GM10248 (cell line): ENCODE measurements at places on chromosomes 11 and 22.
A peak's percentile ranks its signal among the peaks of the same experiment; 100 is the strongest.

GRCh38 chr11:125554038-125554437, 15.2 kb upstream of the EI24 start:
- no peak for DNase-seq

DNA sequence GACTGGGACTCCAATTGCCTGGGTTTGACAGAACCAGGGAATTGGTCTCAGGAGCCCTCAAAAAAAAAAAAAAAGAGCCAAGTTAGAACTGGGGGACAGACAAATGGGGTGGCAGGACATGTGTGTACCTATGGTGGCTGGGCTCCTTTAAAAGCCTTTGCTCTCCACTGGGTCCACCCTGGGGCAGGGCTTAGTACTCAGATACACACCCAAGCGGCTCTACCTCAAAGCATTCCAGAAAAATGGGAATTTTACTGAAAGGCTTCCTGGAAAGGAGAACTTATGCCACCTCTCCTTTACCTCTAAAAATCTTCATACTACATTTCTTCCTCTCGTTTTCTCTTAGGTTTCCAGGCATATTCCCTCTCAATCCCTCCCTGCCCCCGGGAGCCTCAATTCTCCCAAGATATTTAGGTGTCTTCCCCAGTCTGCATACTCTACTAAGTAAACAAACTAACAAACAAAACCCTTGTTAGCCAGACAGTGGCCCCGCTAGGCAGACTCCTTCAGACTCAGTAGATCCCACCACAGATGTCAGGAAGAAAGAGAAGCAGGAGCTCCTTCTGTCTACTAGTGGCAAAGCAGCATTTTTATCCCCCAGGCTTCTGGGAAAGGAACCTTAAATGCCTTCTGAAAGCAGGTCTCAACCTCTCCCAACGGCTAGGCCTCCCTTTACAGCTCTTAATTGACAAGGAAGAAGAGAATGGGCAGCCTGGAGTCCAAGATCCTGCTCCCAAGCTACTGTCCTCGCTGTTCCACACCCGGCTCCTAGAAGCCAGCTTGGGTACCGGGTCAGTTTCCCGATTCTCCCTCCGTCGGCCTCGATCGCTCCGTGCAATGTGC, 653 bp downstream of the PCSK7 start:
- peak; percentile 34 for DNase-seq

DNA sequence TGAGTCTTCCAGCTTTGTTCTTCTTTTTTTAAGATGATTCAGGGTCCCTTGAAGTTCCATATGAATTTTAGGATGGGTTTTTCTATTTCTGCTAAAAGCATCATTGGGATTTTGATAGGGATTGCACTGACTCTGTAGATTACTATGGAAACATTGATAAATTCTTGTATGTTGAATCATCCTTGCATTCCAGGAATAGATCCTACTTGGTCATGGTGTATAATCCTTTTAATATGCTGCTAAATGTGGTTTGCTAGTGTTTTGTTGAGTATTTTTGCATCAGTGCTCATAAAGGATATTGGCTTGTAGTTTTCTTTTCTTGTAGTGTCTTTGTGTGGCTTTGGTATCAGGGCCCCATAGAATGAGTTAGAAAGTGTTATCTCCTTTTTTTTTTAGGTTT, 34.9 kb upstream of the PHOX2A start:
- DNase-seq = no peak

DNA sequence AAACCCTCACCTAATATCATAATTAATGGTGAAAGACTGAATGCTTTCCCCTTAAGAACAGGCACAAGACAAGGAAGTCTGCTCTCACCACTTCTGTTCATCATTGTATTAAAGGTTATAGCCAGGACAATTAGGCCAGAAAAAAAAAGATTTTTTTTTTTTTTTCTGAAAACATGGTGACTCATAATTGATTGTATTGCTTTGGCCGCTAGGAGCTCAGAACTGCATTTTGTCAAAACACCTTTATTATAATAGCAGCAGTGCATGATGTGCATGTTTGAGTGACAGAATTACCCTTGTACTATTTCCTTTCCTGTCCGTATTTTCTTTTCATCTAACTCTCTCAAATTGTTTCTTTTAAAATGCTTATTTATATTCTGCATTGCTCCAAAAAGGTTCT, 98.1 kb downstream of the RNF169 start:
- no peak for DNase-seq

- DNase-seq = no peak
These were observed 7.4 kb downstream of the SLN start for GRCh38 chr11:107704451-107704850.

- DNase-seq = no peak
These were observed 13.9 kb downstream of the HSD17B12 start for GRCh38 chr11:43694477-43694876.

DNA sequence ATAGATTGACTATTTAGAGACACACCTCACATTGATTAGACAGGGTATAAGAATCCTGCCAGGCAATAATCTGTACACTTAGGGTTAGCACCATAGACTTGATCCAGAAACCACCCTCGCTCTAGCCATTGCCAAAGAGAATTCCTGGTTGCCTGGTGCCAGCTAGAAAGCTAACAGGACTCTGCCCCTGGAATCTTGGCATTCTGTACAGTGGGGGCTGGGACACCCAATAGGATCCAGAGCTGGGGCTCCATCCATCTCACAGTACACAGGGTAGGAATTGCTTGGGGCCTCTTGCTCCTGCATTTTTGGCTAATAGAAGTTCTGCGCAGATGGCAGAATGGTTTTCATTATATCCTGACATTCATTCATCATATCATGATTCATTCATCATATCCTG, 3.0 kb upstream of the APLNR start:
- DNase-seq = no peak

DNA sequence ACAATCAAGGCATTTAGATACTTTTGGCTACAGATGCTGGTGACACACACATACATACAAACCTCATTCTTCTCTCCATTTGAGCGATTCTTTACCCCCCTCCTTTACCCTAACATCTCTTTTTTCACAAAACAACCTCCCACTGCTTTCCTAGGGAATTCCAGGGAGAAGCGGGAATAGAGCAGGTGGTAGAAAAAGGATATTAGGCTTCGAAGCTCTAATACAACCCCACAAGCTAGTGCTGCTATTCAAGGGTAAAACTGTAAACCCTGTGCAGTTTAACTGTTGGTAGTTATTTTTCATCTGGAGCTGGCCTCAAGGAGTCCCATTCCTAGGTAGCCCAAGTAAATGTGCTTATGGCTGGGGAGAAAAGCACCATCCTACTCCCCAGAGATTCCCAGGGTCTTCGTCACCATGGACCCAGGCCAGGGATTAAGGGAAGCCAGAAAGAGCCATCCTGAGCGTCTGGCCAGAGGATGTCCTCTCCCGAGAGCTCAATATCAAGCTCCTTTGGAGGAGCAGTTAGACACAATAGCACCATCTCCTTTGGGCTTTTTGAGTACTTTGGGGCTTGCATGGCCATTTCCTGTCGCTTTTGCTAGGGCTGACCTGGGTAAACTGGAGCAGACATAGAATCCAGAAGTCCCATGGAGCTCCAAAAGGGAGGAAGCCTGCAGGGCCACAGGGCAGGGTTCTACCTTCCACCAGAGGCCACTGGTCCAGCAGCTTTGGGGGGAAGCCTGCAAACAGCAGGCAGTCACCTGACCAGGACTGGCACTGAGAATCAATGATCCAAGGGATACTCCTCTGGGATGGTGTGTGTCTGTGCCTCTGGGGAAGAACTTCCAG, 3.1 kb downstream of the MAML2 start:
- no peak for DNase-seq

DNA sequence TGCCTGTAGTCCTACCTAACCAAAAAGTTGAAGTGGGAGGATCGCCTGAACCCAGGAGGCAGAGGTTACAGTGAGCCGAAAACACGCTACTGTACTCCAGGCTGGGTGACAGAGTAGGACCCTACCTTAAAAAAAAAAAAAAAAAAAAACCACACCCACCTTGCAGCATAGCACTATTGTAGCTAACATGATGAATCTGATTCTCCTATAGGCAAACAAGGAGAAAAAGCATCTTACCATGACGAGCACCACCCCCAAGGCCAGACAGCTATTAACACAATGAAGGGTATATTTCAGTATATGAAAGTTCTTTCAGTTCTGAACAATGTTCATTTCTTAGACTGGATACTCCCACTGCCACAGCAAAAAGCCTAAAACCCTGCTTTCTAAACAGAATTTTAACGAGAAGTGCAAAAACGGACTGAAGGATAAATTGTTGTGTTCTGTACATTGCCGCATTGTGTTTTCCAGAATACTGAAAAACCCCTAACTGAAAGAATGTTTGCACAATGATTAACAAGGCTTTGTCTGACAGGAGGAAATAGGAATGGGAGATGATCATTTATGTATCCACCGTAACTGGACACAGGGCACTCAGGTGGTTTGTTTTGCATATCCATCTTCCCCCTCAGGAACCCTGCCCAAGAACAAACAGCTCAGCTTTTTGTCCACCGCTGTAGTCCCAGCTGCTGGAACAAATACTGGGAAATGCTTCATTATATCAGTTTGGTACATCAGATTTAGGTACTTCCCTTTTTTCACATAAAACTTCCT, 8.9 kb downstream of the PISD start:
- DNase-seq = no peak

- no peak for DNase-seq
These were observed 45.2 kb downstream of the ARHGEF12 start for GRCh38 chr11:120381401-120381800.

- DNase-seq = peak; percentile 53
These were observed at the start of gene GNAZ for GRCh38 chr22:23070418-23071229. Gene GNAZ, plus strand, starts transcription at chr22:23070519. Its CDS starts 25,177 bp downstream, at chr22:23095696.

DNA sequence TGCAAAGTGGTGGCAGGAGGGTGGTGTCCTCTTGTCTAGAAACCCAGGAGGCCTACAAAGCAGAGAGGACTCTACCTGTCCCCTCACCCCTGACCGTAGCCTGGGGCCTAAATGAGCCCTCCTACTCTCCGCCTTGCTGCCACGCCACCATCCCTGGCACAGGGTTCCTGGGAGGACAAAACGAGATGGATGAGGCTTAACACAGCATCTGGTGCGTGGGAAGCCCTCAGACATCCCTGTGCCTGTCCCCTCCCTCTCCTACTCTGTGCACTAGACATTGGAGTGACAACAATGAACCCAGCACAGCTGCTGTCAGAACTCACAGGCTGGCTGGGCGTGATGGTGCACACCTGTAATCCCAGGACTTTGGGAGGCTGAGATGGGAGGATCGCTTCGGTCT, 36.4 kb upstream of the DKK3 start:
- no peak for DNase-seq

DNA sequence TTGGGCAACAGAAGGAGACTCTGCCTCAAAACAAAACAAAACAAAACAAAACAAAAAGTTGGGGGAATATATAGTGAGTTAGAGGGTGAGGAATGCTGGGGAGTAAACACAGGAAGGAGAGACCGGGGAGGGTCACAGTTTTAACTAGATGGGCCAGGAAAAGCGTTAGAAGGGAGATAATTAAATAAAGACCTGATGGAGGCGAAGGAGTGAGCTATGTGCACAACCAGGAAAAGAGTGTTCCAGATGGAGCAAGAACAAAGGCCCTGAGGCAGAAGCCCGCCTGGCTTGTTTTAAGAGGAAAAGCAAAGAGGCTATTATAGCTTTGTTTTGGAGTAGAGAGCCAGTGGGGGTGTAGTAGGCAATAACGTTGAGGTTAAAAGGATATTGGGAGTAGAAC, 4.8 kb upstream of the PLA2G6 start:
- no peak for DNase-seq

- DNase-seq = no peak
These were observed 8.2 kb downstream of the OMP start for GRCh38 chr11:77110836-77111235.

DNA sequence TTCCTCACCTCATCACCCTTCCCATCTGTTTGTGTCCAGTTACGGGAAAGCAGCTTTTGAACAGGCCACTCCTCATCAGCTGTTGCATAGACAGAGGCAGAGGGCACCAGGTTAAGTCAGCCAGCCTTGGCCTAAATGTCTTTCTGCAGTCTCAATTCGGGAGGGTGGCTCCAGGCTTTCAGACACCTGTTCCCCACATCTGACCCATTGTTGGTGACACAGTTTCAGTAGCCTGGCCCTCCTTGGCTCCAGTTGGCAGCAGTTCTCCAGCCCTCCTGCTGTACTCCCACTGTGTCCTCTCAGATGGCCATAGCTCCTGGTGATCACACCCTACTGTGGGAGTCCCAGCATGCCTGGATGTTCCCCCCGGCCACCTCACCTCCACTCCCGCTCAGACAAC, 70.8 kb upstream of the MYOD1 start:
- DNase-seq = no peak

DNA sequence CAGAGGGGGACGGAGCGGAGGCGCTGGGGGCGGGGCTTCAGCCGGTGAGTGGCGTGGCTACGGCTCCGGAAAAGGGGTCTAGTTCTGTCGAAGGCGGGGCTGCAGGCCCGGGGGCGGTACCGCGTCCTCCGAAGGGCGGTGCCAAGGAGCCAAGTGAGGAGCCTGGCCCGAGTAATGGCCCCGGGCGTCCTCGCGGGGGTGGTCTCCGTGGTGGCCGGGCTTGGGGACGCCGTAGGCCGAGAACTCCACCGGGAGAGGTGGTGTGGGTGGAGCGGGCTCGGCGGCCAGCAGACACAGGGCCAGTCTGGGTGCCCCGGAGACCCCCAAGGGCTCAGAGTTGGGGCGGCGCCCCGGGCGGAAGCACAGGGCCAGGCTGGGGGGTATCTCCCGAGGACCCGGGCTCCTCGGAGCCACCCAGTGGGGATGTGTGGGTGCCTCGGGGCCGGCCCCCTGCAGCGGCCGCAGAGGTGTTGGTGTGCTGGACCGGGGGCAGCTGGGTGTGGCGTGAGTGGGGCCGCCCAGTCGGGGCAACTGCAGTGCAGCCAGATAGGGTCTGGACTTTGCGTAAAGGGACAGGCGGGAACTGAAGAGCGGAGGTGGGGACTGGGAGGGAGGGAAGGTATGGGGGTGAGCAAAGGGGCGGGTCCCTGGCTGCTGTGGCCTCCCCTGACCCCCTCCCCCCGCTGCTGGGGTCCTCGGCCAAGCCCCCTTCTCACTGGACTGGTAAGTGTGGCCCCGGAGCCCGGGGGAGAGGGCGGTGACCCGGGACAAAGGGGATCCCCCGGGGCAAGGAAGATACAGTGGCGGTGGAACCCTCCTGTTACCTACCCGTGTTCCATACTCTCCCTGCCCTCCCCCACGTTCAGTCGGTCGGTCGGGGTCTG, 838 bp downstream of the FKBP2 start:
- peak; percentile 53 for DNase-seq

- no peak for DNase-seq
These were observed 712 bp downstream of the UPK3A start for GRCh38 chr22:45285263-45286058.

DNA sequence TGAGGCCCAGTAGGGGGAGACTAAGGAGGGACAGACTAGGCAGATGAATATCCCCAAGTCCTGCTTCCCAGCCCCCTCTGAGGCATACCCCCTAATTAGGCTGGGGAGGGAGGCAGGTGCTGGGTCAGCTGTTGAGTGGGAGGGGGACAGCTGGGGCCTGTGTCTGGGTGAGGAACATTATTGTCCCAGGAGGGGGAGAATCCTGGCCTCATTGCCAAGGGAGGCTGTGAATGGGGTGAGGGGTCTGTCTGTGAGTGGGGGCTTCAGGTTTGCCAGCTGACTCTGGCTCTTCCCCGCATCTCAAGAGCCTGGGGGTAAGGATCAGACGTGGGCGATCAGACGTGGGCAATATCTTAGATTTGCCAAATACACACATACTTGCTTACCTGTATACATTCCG, 2.1 kb downstream of the INPPL1 start:
- peak; percentile 4 for DNase-seq

- no peak for DNase-seq
These were observed 17.4 kb downstream of the FXYD6 start for GRCh38 chr11:117859061-117859460.
